Activated naive CD8-positive, alpha-beta T cell treated with anti-CD3 and anti-CD28 coated beads, Interleukin-2, amount 50 U/mL, for 24 hours (primary cell): ENCODE measurements at places on chromosomes 5 and 9.

DNA sequence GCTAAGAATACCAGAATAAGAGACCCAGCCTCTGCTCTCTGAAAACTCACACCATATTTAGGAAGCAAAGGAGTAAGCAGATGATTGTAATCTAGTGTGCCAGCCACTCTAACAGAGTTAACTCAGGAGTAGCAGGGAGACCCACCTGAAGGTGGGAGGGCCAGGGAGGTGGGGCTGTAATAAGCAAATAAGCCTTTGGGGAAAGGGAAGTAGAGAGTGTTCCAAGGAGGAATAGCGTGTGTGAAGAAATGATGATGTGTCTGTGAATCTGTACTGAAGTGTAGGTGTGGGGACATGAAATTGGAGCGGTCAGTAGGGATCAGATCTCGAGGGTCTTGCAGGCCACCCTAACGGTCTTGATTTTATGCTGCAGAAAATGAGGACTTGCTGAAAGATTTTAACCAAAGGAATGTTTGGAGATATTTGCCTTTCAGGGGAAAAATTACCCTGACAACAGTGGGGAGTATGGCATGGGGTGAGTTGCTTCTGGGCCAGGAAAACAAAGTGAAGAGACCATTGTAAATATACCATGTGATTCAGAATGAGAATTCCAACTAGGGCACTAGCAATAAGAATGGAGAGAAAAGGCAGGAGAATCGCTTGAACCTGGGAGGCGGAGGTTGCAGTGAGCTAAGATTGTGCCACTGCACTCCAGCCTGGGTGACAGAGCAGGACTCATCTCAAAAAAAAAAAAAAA, 44.1 kb upstream of the FSD1L start:
- no peak for DNase-seq
- H3K27me3 ChIP-seq: peaks cover 60% of the 10 kb centered on the region
- peaks cover 20% of the 10 kb centered on the region for H3K4me1 ChIP-seq
- H3K36me3 ChIP-seq: peaks cover 2% of the 10 kb centered on the region
- no peak overlapping the region for H3K27ac ChIP-seq

DNA sequence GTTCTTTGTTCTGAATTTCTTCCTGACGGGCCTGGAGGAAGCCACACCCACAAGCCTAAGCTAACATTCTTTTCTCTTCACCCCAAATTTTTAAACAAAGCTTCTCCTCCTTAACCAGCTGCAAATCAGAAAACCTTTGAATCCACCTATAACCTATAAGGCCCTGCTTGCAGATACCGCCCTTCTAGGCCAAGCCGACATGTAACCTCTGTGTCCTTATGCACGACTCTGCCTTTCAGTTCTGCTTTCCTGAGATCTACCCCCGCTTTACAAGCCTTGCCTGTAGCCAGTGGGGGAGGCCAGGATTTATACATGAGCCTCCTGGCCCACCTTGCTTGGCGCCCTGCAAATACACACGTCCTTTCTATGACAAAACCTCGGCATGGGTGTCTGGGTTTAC, 19.3 kb downstream of the BRD9 start:
- H3K27me3 ChIP-seq: no peaks in the 10 kb centered on the region
- peaks cover 2% of the 10 kb centered on the region for H3K4me1 ChIP-seq
- H3K4me3 ChIP-seq: no peak overlapping the region
- H3K27ac ChIP-seq: no peak overlapping the region

DNA sequence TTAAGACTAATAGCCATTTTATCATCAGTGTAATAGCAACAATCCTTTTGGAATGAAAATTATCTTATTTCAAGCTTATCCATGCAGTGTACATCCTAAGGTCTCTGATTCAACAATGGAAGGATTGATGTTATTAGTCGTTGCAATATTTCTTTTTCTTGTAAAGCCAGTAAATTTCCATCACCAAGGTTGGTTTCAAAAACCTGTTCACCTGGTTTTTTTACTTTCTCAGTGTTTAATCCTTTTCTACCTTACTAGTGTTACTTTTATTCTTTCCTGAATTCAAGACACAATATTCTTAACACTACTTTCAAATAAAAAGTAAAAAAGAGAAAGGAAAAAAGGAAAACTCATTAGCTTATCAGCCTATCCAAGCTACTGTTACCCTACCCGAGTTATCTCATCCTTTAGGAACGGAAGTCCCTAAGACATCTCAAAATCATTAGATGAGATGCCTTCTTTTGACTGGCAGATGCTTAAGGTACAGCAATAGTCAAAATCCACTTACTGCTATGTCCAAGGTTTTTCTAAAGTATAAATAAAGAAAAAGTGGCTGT, 5.4 kb downstream of the ZFR start:
- H3K36me3 ChIP-seq: peaks cover 34% of the 10 kb centered on the region
- peaks cover 71% of the 10 kb centered on the region for H3K4me1 ChIP-seq
- no peak for DNase-seq
- H3K4me3 ChIP-seq: no peak overlapping the region

DNA sequence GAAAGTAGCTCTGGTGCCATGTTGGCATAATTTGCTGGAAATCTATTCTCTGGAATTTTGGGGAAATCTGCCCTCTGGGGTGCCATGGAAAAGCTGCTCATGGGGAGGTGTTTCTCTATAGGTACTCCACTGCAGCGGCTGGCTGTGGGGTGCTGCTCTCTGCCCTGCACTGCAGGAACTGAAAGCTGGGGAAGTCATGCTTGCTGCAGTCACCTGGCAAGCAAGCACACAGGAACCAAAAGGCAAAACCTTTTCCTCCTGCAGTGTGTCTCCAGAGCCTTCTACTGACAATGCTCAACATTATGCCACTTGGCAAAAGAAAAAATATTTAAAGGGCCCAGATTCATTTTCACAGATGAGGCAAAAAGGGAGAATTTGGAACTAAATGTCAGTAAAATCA, 25.8 kb upstream of the CARNMT1 start:
- H3K4me1 ChIP-seq: no peaks in the 10 kb centered on the region
- H3K36me3 ChIP-seq: no peaks in the 10 kb centered on the region
- H3K27ac ChIP-seq: no peak overlapping the region
- no peaks in the 10 kb centered on the region for H3K27me3 ChIP-seq

DNA sequence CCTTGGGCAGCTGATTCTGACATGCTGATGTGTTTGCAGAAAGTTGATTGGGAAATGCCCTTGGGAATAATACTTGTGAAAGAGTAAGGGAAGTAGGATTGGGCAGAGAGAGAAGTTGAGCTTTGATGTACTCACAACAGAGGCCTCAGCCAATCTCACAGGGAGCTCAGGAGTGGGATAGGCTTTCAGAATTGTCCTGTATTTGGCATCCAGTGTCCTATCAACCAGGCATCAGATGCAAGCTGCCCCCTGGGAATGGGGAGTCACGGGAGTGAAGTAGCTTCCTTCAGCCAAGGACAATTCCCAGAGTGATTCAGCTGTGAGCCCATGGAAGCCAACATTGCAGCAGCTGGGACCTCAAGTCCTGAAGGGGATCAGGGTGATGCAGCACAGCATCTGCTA, 39.6 kb downstream of the DMAC1 start:
- peaks cover 3% of the 10 kb centered on the region for H3K36me3 ChIP-seq
- H3K4me3 ChIP-seq: no peak overlapping the region
- peaks cover 15% of the 10 kb centered on the region for H3K4me1 ChIP-seq
- no peaks in the 10 kb centered on the region for H3K27me3 ChIP-seq
- DNase-seq: no peak

DNA sequence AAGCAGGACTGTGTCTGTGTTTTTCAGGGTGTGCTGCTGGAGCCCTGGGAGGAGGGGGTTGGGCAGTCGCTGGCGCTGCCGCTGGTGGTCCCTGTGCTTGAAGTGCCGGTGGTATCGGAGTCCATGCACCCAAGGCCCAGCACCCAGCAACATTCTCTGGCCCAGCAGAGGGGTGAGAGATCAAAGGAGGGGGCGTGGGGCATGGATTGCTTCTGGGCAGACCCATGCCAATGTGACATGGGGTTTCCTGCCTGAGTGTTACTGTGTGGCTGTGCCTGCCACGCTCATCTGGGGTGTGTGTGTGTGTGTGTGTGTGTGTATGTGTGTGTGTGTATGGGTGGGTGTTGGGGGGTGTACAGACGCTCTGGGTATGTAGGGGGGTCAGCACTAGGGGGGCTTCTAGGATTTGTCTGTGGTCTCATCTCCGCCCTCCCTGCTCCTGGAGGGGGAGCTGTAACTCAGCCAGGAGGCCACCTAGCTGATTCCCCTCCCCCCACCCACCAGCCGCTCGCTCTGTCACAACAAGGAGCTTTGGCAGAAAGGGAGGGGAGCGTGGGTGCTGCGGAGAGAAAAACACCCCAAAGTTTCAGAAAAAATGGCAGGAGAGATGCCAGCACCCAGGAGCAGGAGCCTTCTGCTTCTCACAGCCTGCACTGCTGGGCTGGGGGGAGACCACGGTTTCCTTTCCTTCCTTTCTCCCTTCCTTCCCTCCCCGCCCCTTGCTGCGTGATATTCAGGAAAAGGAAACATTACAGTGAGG, 35.9 kb upstream of the HSPA9 start:
- H3K36me3 ChIP-seq: no peaks in the 10 kb centered on the region
- no peak overlapping the region for H3K4me3 ChIP-seq
- peak; percentile 9 for DNase-seq
- no peak overlapping the region for H3K27ac ChIP-seq
- H3K4me1 ChIP-seq: peaks cover 12% of the 10 kb centered on the region
- H3K27me3 ChIP-seq: peaks cover 59% of the 10 kb centered on the region

DNA sequence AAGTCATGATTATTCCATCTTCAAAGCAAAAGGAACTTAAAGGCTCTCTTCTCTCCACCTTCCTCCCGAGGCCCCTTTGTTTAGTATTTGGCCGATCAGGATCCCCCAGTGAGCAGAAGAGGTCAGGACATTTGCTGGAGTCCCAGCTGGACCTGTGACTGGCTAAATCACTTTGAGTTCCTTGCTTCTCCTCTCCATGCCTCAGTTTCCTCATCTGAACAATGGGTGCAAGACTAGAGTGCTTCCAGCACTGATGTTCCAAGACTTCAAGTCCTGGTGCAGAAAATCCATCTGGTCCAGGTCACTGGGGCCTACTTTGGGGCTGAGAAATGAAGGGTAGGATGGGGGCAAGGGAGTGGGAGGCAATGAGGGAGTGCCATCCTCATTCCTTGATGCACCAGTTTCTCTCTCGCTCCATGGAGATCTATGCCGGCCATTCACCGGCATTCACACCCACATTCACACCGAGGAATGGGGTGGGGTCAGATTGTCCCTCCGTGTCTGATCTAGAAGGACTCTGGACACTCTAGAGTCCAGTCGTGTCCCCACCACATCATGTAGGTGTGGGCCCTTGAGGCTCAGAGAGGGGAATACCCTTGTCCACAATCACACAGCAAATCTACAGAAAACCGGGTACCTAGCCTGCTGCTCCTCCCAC, 38.7 kb upstream of the IL17B start:
- no peaks in the 10 kb centered on the region for H3K27me3 ChIP-seq
- H3K4me3 ChIP-seq: no peak overlapping the region

DNA sequence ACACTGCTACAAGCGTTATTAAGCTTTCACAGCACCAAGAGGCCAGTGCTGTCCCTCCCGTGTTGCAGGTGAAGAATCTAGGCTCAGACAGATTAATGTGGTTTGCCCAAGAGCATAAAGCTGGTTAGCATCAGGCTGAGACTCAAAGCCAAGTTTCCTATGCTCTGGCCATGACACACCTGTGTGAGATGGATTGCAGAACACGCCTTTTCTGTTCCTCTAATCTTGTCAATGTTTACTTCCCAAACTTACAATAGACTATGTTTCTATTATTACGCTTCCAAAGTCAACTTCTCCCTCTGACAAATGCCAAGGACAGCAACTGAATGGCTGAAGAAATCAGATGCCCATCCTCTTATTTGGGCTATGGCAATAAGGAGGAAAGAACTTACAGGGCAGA, 138.4 kb upstream of the SLIT3 start:
- no peak overlapping the region for H3K4me3 ChIP-seq
- H3K27me3 ChIP-seq: peaks cover 8% of the 10 kb centered on the region
- H3K36me3 ChIP-seq: no peaks in the 10 kb centered on the region

- peaks cover 37% of the 10 kb centered on the region for H3K4me1 ChIP-seq
- DNase-seq: no peak
- H3K4me3 ChIP-seq: no peak overlapping the region
- H3K27ac ChIP-seq: no peak overlapping the region
- no peaks in the 10 kb centered on the region for H3K36me3 ChIP-seq
These were observed 60.8 kb upstream of the SLC25A51 start for GRCh38 chr9:37964740-37965081.

DNA sequence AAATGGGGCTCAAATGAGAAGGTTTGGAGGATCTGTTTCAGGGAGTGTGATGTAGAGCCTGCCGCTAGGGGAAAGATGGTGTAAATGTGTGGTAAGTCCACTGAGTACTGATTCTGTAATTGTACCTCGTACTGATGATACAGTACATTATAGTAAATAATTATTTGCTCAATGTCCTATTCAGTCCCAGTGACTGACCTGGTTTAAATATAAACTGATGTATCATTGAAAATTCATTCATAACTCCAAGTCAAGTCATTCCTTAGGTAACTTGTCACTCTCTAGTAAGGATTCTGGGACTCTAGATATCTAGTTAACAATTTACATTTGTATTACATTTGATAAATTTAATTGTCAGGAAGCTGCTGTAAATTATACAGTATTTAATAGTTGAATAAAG, 667.3 kb downstream of the DTWD2 start:
- no peaks in the 10 kb centered on the region for H3K36me3 ChIP-seq
- no peaks in the 10 kb centered on the region for H3K4me1 ChIP-seq
- H3K27ac ChIP-seq: no peak overlapping the region
- no peaks in the 10 kb centered on the region for H3K27me3 ChIP-seq
